ENCODE measurements at places on chromosomes 16 and 17.

GRCh38 chr16:86371083-86371803 lies 139.1 kb upstream of the FOXF1 start:
- no peak for DNase-seq

DNA sequence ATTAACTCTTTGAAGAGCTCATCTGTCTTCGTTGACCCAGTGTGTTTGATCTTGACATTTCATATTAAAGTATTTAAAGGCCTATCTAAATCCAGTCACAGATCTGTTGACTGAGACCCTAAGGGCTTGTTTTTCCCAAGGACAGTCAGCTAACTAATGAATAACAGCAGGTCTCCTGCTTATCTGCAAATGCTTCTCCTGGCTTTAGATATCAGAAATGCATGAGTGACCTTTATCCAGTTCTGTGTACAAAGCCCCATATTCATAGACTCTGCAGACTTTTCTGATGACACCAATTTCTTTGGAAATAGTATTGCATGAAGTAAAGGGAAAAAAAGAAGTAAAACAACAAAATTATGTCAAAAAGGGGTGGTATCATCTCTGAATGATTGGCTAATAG lies 70.3 kb downstream of the YPEL2 start:
- DNase-seq: no peak

DNA sequence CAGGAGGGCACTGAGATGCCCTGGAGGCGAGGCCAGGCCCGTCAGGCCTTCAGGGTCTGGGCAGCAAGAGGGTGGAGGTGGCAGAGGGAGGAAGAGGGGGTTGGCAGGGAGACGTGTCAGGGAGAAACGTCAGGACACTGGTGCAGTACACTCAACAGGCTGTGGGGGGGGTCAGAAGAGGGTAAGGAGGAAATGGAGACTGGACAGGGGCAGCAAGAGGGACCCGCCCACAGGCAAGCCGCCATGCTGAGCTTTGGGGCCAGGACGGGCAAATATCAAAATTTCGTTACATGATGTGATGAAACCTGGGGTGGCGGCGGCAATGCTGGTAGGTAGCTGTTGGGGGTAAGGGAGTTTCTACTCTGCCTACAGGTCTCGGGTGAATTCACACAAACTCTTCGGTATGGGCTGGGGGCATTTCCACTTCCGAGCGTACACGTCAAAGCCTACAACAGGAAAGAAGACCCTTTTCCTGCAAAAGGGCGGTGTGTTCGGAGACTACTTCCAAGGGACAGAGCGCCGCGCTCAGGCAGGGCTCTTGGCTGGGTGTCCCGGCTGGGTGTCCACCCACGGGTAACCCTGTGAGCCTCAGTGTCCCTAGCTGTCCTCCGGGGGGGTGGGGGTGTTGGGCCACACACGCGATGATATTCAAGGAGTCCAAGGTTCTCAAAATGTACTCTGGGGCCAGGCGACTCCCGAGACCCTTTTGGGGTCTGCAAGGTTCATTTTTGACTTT lies 43.3 kb upstream of the ATP2A3 start:
- no peak for DNase-seq

GRCh38 chr16:71923941-71924690 lies 28.8 kb downstream of the IST1 start:
- no peak for DNase-seq

DNA sequence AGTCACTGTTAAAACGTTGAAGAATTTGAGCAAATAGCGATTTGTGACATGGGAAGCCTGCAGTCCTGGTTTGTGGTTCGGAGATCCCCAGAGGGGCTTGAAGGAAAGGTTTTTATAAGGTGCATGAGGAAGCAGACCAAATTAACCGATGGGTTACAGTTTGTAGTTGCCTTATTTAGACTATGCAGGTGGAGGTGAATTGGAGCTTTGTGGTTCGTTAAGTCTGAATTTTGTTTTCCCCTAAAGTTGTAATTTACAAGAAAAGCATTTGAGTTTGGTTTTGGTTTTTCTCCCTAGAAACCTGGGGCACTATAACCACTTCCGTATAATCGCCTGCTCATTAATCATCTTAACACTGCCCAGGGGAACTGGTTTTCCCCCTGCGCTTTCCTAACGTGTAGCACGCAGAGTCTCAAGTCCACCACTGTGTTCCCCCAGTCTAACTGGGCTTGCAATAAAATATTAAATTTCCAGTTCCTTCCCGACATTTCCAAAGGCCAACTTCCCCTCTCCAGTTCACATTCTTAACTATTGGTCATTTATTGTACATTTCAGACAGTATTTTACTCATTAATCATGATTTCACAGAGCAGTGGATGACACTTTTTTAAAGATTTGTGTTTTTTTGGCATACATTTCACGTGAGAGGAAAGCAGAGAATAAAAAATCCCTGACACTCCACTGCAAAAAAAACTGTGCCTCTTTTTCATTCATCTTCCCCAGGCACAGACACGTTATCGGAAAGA lies 932 bp downstream of the ZNF267 start:
- DNase-seq: peak; percentile 57

GRCh38 chr17:55436224-55437158 lies 14.9 kb upstream of the MMD start:
- no peak for DNase-seq

GRCh38 chr16:24571096-24571495 lies 31.7 kb downstream of the RBBP6 start:
- no peak for DNase-seq

GRCh38 chr16:78704416-78704815 lies 605.0 kb downstream of the WWOX start:
- no peak for DNase-seq

DNA sequence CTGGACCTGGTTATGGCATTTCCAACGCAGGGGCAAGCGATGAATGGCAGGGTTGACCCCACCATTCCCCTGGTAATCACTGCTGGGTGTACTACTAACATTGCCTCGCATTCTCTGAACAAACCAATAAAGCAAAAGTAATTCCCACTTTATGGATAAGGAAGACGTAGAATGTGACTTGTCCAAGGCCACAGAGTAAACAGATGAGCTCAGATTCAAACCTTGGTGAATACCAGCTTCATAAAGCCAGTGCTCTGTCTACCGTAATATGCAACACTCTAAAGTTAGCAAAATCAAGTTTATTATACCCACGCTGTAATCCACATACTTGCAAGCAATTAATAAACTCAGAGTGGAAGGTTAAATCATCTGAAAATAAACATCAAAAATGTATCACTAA lies 59.6 kb downstream of the ANKFY1 start:
- no peak for DNase-seq

GRCh38 chr17:13104576-13104975 lies 86.7 kb upstream of the ELAC2 start:
- no peak for DNase-seq

DNA sequence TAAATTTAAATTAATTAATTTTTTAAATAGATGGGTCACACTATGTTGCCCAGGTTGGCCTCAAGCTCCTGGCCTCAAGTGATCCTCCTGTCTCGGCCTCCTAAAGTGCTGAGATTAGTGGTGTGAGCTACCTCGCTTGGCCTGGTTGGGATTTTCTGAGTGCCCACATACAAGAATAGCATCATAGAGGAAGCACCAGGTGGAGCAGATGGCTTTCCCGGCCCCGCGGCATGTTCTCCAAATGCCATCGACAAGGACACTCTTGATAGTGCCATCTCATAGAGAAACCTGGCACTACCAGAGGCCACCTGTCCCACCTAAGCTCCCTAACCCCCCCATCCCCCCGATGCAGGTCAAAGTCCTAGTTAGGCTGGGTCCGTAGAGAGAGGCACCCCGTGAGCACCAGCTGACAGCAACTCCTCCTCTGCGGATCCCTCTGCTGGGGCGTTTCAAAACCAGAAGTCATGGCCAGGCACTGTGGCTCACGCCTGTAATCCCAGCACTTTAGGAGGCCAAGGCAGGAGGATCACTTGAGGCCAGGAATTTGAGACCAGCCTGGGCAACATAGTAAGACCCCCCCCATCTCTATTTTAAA lies 65.9 kb downstream of the DNAH3 start:
- DNase-seq: no peak

DNA sequence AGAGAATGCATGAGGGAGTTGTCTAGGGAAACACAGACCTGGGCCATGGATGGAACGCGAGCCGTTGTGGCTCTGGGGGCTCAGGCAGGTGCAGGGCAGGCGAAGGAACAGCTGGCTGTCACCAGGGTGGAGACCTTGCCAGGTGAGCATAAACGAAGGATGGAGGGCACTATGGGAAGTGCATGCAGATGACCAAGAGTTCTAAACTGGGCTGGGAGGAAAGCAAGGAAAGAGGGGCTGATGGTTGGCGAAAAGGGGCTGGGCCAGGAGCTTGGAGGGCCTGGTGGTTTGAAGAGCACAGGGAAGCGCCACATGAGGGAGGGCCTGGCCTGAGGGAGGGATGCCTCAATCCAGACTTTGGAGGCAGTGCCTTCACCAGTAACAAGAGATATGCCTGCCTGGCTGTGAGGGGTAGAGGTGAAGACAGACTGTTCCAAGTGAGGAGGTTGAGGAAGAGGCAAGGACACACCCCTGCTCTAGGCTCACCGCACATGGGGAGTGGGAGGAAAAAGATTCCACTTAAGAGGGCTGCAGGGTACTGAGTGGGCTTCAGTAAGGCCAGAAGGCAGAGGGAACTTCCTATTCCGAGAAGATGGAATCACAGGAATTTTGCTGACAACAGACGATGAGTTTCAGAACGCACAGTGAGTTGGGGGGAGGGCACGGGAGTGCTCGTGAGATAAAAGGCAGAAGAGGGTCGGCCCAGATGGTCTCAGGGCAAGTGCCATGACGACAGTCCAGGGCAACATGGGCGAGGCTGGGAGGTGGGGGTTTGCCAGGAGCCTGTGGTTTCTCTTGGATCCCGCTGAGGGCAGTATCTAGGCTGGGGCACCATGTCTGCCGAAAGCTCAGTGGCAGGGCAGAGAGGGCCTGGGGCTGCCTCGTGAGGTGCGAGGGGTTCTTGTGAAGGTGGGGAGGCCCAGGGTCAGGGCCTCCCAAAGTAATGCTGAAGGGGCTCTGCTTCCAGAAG lies 20.6 kb downstream of the B9D1 start:
- DNase-seq: no peak

GRCh38 chr17:63701868-63702720 lies 2.2 kb upstream of the LIMD2 start:
- DNase-seq: peak; percentile 56

GRCh38 chr16:87563714-87564523 lies 38.4 kb upstream of the JPH3 start:
- no peak for DNase-seq

DNA sequence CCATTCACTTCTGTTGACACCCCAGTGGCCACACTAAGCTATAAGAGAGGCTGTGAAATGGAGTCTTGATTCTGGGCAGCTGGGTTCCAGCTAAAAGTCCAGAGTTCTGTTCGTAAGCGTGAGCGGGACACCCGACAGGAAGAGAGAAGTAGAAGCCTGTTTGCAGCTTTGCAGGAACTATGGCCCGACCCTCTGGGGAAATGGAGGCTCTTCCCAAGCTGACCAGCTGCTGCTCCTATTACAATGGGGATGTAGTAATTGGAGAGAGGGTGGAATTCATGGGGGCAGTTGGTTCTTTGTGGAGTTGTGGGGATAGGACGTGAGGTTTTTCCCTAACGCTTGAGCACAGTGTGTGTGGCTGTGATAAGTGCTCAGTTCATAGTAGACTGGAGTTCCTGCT lies 28.4 kb downstream of the UBALD1 start:
- no peak for DNase-seq

GRCh38 chr16:66751303-66751991 lies at the start of gene DYNC1LI2:
DYNC1LI2 (minus strand) TSS chr16:66751609; CDS start chr16:66751591, 18 bp downstream.
- DNase-seq: peak; percentile 82

- no peak for DNase-seq
Observed at GRCh38 chr17:45573924-45574770, 83.6 kb upstream of the PLEKHM1 start.

- DNase-seq: no peak
Observed at GRCh38 chr17:79850571-79851460, 11.6 kb upstream of the CBX4 start.

DNA sequence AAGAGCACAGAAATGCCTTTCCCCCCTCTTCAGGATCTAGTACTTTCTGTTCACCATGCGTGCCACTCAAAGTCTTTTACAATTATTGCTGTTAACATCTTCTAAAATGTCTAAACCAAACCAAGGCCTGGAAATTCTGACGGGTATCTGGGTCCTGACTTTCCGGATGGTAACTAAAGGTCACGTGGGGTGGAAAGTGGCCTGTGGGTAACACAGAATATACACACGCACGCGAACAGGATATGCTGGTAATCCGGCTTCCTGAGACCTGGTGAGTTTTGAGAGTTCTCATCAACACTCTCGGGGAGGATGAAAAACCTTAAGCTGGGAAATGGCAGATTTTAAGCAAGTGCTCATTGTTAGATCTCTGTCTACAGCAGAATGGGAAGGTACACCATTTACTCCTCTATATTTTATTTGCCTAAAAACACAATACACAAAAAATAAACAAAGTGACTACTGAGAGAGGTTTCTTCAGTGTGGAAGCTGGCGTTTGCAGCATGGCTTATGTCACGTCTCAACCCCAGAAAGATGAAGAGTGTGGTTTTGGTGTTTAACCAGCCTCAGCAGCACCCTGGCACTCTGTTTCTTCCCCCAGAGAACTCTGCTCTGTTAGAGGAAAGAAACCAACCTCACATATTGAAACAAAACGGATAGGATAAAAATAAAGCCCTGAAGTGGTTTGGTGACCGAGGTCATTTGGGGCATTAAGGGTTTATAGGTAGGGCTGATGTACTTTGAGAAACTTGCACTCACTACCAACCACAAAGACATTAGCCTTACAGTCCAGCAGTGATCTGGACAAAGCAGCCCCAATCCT lies 37.3 kb downstream of the SMG6 start:
- DNase-seq: peak; percentile 83

- no peak for DNase-seq
Observed at GRCh38 chr17:41340494-41340893, 10.1 kb downstream of the KRT33A start.

- no peak for DNase-seq
Observed at GRCh38 chr17:80795090-80795580, 196.5 kb upstream of the CHMP6 start.

GRCh38 chr17:29572691-29573557 lies 4.4 kb downstream of the TP53I13 start:
- DNase-seq: peak; percentile 65

GRCh38 chr16:22727285-22728166 lies 86.4 kb upstream of the HS3ST2 start:
- DNase-seq: no peak

- no peak for DNase-seq
Observed at GRCh38 chr16:28324235-28324886, 32.0 kb downstream of the SBK1 start.

Data from stimulated activated naive CD8-positive, alpha-beta T cell treated with anti-CD3 and anti-CD28 coated beads, Interleukin-15, amount 100 ng/mL, for 72 hours (primary cell).